ENCODE measurements at places on chromosomes 3 and 15.

- DNase-seq: peak; percentile 48
Observed at GRCh38 chr3:16842272-16843270, 42.2 kb upstream of the PLCL2 start.

DNA sequence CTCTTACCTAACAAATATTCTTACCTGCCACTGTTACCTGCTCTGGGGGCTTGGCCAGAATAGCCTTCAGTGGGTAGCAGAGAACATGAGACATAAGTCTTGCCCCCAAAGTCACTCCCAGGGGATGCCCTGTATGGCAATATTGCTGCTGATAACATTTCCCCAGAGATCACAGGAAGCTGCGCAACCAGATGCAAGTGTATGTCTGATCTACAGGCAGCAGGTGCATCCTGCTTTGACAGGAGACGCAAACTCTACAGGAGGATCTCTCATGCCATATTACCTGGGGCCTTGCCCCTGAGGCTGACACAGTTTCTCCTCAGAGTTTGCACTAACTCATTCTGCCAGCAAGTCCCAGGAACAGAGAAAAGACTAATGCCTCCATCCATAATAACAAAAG, 174.4 kb upstream of the LPP start:
- no peak for DNase-seq

- DNase-seq: no peak
Observed at GRCh38 chr3:51945031-51945840, 3.1 kb downstream of the PARP3 start.

GRCh38 chr3:32815841-32816438, 1.9 kb upstream of the TRIM71 start:
- no peak for DNase-seq

DNA sequence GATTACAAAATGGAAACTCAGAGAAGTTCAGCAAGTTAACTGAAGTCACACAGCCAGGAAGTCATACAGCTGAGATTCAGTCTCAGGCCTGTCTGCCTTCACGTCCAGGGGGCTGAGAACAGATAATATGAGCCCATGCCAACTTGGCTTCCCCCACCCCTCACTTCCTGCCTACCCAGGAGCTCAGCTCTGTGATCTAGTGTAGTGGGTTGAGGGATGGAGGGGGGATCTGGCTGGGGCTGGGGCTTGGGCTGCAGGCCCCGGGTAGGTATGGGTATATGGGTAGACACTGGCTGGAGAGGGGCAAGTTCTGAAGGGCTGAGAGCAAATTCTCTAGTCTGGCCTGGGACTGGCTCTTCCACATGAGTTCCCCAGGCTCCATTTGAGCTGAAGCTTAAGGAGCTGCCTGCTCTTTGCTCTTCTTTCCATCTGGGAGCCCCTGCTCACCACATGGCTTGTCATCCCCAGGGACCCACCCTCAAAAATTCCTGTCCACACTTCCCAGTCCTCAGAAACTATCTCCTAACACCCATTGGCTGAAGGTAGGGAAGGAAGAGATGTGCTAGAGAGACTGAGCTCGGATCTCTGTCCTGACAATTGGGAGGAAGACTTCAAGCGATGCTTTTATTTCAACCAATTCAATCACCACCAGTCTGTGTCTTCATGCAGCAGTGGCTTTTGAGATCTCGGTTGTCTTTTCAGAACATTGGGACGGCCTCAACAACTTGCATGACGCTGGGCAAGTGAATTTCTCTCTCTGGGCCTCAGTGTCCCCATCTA, 2.0 kb downstream of the RASGRF1 start:
- no peak for DNase-seq

- no peak for DNase-seq
Observed at GRCh38 chr3:69044608-69045007, 7.5 kb downstream of the TMF1 start.

DNA sequence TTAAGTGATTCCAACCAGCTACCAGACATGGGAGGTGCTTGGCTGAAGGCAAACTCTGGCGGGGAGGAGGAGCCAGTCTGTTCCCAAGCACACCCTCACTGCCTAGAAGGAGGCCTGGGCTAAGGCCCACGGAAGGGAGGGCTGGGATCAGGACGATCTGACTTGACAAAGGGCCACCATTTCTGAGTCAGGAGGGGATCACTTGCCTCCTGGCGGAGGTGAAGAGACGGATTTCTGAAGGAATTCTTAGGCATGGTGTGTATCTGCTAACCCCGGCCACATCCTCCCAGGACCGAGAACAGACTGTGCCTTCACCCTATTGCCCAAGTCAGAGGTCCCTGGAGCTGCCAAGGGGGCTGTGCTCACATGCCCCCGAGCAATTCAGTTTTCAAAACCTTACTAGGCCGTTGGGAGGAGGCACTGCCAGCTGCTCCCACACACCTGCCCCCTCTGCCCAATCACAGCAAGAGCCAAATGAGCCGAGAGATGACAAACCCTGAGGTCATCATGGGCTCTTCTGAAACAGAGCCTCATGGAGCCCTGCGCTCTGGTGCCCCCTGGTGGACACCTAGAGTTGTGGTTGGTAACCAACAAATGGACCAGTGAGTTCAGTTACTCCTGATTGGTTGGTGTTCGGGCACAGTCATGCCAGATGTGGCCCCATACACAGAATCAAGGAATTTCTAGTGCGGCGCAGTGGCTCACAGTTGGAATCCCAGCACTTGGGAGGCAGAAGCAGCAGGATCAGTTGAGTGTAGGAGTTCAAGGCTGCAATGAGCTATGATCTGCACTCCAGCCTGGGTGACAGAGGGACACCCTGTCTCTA, 6.5 kb upstream of the TNK2 start:
- DNase-seq: peak; percentile 96

Measured in Ammon's horn (tissue), 1 donor.